ENCODE measurements at places on chromosomes 3 and 15. TPM values are rescaled to one million over a fixed set of nuclear protein-coding genes. Genes with fewer than 3 reads are reported as not detected.

DNA sequence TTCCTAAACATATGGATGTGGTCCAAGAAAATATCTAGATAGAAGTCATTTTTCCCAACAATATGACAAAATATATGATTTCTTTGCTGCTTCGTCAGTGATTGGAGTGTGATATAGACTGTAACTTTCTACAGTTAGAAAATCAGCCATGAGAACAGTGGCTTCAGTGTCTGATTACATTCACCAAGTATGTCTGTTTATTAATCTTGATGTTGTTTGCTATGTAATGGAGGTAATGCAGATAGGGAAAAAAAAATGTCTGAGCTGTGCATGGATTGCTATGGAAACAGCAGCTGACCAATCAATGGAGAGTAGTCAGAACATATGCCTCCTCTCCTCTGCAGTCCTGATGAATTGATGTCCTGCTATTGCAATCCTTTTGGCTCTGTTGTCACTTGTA is 72.3 kb upstream of the GAP43 start:
- no peak overlapping the region for H3K27ac ChIP-seq
- no peaks in the 10 kb centered on the region for H3K4me1 ChIP-seq
- no peak overlapping the region for H3K4me3 ChIP-seq
- no peaks in the 10 kb centered on the region for H3K36me3 ChIP-seq

DNA sequence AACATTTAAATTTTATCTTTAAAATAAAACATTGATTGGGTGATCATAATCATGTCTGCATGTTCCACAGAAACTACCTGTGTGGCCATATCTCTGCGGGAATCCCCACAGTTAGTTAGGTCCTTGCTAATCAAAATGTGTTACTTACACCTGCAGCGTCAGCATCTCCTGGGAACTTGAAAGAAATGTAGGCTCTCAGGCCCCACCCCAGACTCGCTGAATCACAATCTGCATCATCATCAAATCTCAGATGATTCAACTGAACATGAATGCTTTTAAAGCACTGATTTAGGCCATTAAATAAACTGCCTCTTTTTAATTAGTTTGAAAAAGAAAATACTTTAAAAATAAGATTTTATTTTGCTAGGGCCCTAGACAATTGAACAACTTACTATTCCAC is 577.8 kb downstream of the PYDC2 start:
- H3K27ac ChIP-seq, result no peak overlapping the region
- DNase-seq, result no peak
- no peaks in the 10 kb centered on the region for H3K36me3 ChIP-seq
- H3K4me3 ChIP-seq, result no peak overlapping the region
- H3K27me3 ChIP-seq, result no peaks in the 10 kb centered on the region
- H3K4me1 ChIP-seq, result no peaks in the 10 kb centered on the region

DNA sequence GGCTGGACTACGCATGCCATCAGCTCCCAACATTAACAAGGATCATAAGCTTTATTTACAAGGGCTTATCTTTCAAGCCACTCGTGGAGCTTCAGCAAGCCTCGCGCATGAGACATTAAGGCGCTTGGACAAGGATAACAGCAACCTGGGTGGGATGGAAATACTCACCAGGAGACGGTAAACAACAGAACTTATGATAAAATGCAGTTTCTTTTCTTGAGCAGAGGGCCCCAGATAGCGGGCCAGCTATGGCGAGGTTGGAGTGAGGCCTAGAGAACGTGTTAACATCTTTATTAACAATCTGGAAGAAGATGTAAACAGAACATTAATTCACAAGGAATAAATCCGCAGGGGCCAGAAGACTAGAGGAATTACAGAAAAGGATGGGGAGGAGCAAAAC is 158.2 kb downstream of the NTRK3 start:
- DNase-seq, result no peak
- H3K4me1 ChIP-seq, result no peaks in the 10 kb centered on the region
- no peak overlapping the region for H3K4me3 ChIP-seq
- no peaks in the 10 kb centered on the region for H3K27me3 ChIP-seq
- H3K36me3 ChIP-seq, result no peaks in the 10 kb centered on the region
- no peak overlapping the region for H3K27ac ChIP-seq

- no peaks in the 10 kb centered on the region for H3K36me3 ChIP-seq
- no peak overlapping the region for H3K27ac ChIP-seq
- no peak overlapping the region for H3K4me3 ChIP-seq
- DNase-seq, result no peak
- no peaks in the 10 kb centered on the region for H3K27me3 ChIP-seq
- H3K4me1 ChIP-seq, result peaks cover 4% of the 10 kb centered on the region
Observed at GRCh38 chr3:69321301-69322157, 64.4 kb downstream of the FRMD4B start.

DNA sequence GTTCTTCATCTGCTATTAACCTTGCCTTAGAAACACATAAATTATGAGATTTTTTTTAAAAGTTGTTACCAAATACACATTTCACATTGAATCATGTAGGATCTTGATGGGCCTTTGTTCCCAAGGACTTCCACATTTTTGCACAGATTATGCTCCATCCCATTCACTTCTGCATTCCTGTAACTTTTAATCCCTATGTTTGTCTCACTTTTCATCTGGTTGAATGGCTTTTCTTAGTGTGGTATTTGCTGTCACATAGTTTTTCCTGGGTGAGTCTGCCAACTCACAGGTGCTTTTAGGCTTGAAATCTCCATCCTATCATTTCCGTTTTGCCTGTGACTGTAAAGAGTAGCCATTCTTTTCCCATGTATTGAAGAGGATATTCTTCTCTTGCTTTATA is 297.2 kb upstream of the TPRG1 start:
- no peaks in the 10 kb centered on the region for H3K4me1 ChIP-seq
- H3K4me3 ChIP-seq, result no peak overlapping the region
- peaks cover 8% of the 10 kb centered on the region for H3K36me3 ChIP-seq
- H3K27ac ChIP-seq, result no peak overlapping the region
- H3K27me3 ChIP-seq, result no peaks in the 10 kb centered on the region
- no peak for DNase-seq

Gene OR5K3
- not detected for polyA plus RNA-seq

Gene SLC6A11
- not detected for polyA plus RNA-seq

Data from CD4-positive, alpha-beta memory T cell (primary cell).